ENCODE measurements at places on chromosomes 12 and 14.

DNA sequence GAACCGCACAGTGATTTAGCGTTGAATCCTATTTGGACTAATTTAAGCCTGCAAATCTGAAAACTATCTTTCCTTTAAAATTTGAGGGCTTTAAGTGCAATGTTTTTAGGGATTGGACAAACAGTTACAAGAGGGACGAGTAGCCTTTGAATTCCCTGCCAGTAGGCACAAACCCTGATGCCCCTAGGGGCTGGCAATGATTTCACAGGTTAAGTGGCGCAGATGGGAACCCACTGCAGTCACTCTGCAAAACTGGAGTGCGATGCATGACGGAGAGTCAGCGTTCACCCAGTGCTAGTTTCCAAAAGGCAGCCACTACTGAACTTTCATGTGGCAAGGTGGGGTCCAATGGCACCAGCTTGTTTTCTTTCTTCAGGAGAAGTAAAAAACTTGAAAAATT is 99.4 kb upstream of the FRMD6 start:
- DNase-seq = no peak

DNA sequence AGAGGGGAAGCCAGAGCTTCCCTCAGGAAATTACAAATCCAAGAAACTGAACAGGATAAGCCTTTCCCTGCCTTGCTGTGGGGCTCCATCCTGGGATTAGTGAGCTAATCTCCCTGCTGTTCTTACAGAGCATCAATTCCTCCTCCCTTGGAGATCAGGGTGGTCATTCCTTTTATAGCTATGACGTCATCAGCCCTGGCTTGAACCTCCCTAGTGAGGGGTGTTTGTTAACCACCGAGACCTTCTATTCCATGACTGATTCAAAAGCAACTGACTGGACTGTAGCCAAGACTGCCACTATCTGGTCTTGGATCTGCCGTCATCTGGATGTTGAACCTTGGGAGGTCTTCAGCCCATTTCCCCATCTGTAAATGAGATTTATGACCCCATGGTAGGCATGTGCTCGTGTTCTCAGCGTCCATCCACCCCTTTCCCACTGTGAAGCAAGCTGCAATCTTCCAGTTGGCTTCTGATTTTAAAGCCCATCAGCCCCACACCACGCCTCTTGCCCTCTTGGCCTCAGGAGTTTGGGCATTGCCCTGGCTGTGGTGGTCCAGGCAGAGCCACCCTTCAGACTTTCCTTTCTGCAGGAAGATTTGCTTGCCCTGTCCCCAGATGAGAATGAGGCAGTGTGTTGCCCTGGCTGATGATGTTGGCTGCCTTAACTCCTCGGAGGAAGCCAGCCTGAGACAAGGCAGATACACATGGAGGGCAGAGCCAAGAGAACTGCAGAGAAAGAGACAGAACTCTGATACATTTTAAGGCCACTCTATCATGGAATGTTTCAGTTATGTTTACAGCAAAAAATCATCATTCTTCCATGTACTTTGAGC is 59.6 kb upstream of the ACTN1 start:
- DNase-seq = no peak

DNA sequence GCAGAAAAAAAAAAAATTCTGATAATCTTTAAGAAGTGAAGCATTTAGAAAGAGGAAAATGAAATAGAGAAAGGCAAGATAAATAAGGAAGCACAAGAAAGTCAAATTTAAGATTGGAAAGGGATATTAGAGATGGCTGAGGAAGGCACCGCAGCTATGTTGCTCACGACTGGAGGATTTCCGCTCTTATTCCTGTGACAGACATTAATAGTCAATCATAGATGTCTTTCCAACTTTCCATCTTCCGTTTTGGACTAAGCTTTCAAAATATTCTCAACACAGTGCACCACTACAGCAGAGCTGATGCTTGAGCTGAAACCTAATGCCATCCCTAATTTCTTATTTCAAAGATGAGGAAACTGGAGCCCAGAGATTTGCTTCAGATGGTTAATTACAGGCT is 290.6 kb downstream of the FOXN3 start:
- no peak for DNase-seq

DNA sequence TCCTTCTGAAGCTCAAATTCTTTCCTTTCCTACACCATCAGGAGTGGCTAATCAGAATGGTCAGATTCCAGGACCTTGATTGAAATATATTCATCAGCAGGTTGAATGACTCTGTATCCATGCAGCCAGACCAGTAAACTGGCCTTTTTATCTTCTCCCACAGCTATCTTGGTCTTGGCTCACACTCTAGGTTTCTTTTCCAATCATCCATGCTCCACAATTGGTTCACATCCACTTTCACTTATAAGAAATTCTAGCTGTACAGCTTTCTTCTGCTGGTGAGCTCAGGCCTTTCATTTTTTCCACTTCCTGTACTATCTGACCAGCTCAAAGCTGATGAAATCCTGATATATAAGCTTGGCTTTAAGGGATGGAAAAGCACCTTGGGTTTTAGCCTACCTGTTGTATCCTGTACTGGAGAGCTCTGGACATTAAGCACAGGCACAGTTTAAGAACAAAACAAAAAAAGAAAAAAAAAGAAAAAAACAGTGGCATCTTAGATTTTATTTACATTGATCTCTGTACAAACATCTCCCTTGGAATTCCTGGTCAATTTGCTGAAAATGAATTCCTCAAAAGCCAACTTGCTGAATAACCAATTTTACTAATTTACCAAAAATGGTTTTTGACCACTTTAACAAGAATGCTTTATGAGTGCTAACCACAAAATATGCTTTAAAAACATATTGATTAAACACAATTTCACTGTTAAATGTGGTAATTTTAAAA is 91.6 kb upstream of the PAWR start:
- DNase-seq = no peak

Data from NCI-H1436 (cell line).